Activated CD4-positive, alpha-beta T cell treated with anti-CD3 and anti-CD28 coated beads, Interleukin-2, Interleukin-4, amounts not matched to agents 100 ng/mL and 50 ng/mL, durations not matched to agents 16 hours and 8 hours (primary cell): ENCODE measurements at places on chromosomes 1 and 21.

GRCh38 chr1:201324821-201325677, 41.7 kb downstream of the PKP1 start:
- no peak for DNase-seq

DNA sequence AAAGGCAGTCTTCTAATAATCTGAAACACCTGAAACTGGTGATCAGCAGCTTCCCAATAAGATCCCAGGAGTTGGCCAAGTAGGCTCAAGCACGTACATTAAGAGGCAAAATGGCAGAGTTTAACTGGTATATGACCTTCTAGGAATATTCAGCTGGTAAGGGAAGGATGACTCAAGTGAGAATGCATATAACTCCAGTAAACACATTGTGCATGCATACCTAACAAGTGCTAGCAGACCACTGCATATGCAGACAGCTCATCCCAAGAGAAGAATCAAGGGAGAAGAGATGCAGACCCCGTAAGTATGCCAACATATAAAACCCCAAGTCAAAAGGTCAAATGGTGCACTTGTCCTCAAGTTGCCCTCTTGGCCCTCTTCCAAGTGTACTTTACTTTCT, 73.0 kb upstream of the ZRANB2 start:
- DNase-seq, result no peak

DNA sequence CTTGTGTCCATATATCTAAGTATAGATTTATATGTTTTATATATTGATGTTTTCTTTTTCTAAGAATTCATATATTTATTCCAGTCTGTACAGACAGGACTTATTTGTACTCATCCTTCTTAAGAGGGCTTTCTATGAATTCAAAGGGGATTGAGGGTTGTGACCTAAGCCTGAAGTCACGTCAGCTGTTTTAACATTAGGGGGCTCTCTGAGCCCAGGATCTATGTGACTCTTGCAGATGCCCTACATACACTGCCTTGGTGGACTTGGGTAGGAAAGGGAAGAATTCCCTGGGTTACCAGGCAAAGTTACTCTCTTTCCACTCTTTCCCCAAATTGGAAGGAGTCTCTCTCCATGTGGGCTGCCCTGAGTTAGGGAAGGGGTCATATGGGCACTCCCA, 283.8 kb upstream of the DAB1 start:
- DNase-seq, result no peak

GRCh38 chr1:245500546-245500945, 345.8 kb downstream of the KIF26B start:
- DNase-seq, result no peak

DNA sequence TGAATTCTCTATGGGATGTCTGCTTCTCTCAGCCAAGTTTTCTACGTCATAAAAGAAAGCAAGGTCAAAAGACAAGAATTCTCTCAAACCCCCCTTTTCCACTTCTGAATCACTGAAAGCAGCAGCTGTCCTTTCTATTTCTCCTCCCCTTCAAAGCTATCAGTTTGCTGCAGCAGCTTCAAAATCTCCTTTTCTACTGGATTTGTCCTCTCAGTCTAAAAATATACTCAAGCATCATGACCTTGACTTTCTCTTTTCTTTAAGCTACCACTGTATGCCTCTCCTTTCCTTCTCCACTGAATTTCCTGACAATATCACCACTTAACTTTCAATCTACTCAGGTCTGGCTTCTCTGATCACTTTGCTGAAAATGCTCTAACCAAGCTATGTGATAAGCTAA, 1.9 kb downstream of the WDR64 start:
- DNase-seq, result no peak

GRCh38 chr1:7584157-7584556, 186.9 kb upstream of the VAMP3 start:
- no peak for DNase-seq

GRCh38 chr1:209291715-209292114, 291.8 kb upstream of the CAMK1G start:
- DNase-seq, result no peak

DNA sequence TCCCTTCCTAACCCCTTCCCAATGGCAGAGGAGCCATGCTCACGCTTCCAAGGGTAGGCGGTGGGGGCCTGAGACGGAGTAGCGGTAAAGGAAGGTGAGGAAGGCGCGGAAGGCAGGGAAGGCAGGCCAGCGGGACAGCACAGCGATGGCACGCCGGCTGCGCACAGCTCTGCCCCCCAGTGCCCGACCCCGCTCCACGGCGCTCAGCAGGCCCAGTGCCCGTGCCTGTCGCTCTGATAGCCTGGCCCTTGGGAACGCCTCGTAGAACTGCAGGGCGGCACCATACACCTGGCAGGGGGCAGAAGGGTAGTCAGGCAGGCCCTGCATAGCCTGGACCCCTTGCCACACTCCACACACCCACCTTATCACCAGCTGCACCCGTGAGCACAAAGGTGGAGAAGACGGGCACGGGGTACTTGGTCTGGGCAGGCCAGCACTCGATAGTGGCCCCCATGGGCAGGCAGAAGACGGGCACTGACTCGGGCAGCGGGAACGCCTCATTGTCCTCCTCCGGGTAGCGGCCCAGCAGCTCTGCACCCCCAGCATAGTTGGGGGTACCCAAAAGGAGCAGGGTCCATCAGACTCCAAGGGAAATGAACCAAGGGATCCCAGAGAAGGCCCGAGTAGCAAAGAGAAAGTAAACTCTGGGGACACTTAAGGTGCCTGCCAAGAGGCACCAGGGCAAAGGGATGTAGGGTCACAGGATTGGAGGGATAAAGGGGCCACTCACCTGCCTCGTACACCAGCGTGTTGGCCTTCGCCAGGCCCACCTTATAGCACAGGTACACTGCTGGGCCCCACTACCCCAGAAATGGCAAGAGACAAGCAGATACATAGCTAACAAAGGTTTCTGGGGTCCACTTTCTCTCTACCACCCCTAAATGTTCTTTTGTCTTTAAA, 4.4 kb downstream of the DENND4B start:
- no peak for DNase-seq

GRCh38 chr1:64043976-64044375, 159.4 kb upstream of the UBE2U start:
- no peak for DNase-seq

- DNase-seq, result no peak
These were observed 393 bp downstream of the BLZF1 start for GRCh38 chr1:169368406-169368769.
